Activated CD8-positive, alpha-beta T cell treated with anti-CD3 and anti-CD28 coated beads, Interleukin-2, amount 10 ng/mL, durations not matched to agents 7 days and 5 days (primary cell): ENCODE measurements at places on chromosomes 7 and 10. TPM values are rescaled to one million over a fixed set of nuclear protein-coding genes. Genes with fewer than 3 reads are reported as not detected.

GRCh38 chr10:125043841-125044658 lies 102.1 kb downstream of the ZRANB1 start:
- no peak overlapping the region for H3K27ac ChIP-seq
- H3K4me1 ChIP-seq: no peaks in the 10 kb centered on the region
- peaks cover 2% of the 10 kb centered on the region for H3K27me3 ChIP-seq
- no peak for DNase-seq
- H3K4me3 ChIP-seq: no peak overlapping the region

GRCh38 chr7:127983804-127984332 lies 47.4 kb downstream of the LRRC4 start:
- peaks cover 13% of the 10 kb centered on the region for H3K4me1 ChIP-seq
- no peaks in the 10 kb centered on the region for H3K27me3 ChIP-seq
- H3K4me3 ChIP-seq: no peak overlapping the region
- DNase-seq: no peak
- H3K27ac ChIP-seq: no peak overlapping the region

- H3K27me3 ChIP-seq: peaks cover 2% of the 10 kb centered on the region
- no peaks in the 10 kb centered on the region for H3K4me1 ChIP-seq
- DNase-seq: no peak
- no peak overlapping the region for H3K27ac ChIP-seq
- no peaks in the 10 kb centered on the region for H3K36me3 ChIP-seq
Observed at GRCh38 chr7:138127996-138128395, 51.7 kb downstream of the AKR1D1 start.

GRCh38 chr7:109967406-109967805 lies 1123.5 kb upstream of the LRRN3 start:
- no peak for DNase-seq
- H3K4me3 ChIP-seq: no peak overlapping the region
- no peak overlapping the region for H3K27ac ChIP-seq
- H3K36me3 ChIP-seq: no peaks in the 10 kb centered on the region
- H3K27me3 ChIP-seq: no peaks in the 10 kb centered on the region

DNA sequence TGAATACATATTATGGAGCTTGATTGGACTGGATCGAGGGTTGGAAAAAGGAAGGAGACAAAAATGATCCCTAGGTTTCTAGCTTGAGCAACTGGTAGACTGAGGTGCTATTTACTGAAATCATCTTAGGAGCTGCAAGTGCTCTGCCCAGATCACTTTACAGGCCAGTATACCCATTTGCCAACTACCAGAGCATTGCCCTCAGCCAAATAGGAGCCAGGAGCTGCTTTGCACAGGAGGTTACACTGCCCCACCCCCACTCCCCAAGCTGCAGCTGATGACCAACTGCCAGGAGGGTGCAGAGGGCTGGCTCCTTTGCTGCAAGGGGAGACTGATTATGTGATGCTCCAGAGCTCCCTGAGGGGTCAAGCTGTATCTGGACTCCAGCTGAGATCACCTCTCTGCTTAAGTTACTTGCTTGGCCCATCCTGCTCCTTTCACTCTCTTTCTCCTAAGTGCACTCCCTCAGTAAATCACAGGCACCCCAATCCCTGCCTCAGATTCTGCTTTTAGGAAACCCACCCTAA lies 275.4 kb downstream of the ZEB1 start:
- H3K4me1 ChIP-seq: no peaks in the 10 kb centered on the region
- DNase-seq: no peak
- H3K27me3 ChIP-seq: peaks cover 15% of the 10 kb centered on the region
- no peak overlapping the region for H3K4me3 ChIP-seq

DNA sequence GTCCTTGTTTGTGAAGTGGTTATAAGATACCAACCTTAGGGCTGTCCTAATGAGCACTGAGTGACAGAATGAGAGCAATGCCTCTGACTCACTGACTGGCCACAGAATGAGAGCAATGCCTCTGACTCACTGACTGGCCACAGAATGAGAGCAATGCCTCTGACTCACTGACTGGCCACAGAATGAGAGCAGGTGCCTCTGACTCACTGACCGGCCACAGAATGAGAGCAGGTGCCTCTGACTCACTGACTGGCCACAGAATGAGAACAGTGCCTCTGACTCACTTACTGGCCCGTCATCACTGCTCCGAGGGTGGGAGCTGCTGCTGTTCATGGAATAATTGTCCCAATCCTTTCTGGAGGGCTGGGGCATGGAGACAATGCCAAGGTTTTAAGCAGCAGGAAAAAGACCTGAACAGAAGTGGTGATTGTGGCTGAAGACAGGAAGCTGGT lies 265.2 kb upstream of the PPP2R2D start:
- no peaks in the 10 kb centered on the region for H3K36me3 ChIP-seq
- DNase-seq: no peak
- no peak overlapping the region for H3K4me3 ChIP-seq
- H3K4me1 ChIP-seq: no peaks in the 10 kb centered on the region
- no peak overlapping the region for H3K27ac ChIP-seq

GRCh38 chr7:1024331-1024841 lies 20.0 kb upstream of the GPR146 start:
- DNase-seq: no peak
- H3K27ac ChIP-seq: no peak overlapping the region
- H3K4me3 ChIP-seq: no peak overlapping the region
- H3K27me3 ChIP-seq: no peaks in the 10 kb centered on the region
- peaks cover 14% of the 10 kb centered on the region for H3K4me1 ChIP-seq
- H3K36me3 ChIP-seq: peaks cover 21% of the 10 kb centered on the region

DNA sequence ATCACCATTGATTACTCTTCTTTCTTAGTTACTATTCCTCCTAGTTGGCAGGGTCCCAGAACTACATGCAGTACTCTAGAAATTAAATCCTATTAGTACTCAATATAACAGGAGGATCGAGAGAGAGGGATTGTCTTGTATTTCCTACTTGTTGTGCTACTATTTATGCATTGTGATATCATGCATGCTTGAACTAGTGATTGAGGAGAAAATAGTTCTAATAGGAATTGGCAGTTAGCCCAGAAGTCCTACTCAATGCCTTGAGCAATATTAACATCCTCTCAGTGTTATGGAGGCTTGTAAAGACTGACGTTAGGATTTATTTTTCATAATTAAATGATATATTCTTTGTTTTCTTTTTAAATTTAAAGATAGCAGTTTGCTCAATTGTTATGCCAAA lies 67.4 kb downstream of the FOXP2 start:
- no peak overlapping the region for H3K4me3 ChIP-seq
- no peaks in the 10 kb centered on the region for H3K36me3 ChIP-seq
- no peaks in the 10 kb centered on the region for H3K4me1 ChIP-seq
- H3K27me3 ChIP-seq: no peaks in the 10 kb centered on the region
- DNase-seq: no peak
- no peak overlapping the region for H3K27ac ChIP-seq

- H3K4me1 ChIP-seq: no peaks in the 10 kb centered on the region
- no peak overlapping the region for H3K27ac ChIP-seq
- no peaks in the 10 kb centered on the region for H3K27me3 ChIP-seq
- no peak overlapping the region for H3K4me3 ChIP-seq
- DNase-seq: no peak
Observed at GRCh38 chr10:58644311-58644710, 131.6 kb downstream of the BICC1 start.

DNA sequence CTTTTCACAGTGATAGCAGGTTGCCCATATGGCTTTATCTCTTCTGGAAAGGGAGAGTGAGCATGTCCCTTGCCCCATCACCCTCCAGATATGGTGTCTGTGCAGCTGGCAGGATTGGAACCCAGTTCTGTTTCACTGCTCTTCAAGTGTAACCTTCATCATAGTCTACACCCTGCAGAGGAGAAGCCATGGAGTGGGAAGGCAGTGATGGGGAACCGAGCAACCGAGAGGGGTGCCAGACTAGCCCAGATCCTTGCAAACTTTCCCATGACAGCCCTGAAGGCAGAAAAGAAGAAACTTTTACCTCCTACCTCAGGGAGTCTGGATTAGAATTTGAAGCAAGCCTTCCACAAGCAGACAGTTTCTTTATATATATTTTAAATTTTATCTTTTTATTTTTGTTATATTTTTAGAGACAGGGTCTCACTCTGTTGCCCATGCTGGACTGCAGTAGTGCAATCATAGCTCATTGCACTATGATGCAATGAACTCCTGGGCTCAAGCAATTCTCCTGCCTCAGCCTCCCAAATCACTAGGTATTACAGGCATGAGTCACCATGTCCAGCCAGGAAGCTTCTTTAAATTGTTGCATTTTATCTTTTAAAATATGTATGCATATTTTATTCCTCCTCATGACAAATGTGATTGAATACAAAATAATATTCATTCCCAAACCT lies 133.3 kb downstream of the KCNMA1 start:
- H3K4me3 ChIP-seq: no peak overlapping the region
- H3K27me3 ChIP-seq: peaks cover 20% of the 10 kb centered on the region
- H3K27ac ChIP-seq: no peak overlapping the region
- no peak for DNase-seq

- H3K4me1 ChIP-seq: no peaks in the 10 kb centered on the region
- H3K4me3 ChIP-seq: no peak overlapping the region
- H3K27me3 ChIP-seq: peaks cover under 1% of the 10 kb centered on the region
- H3K36me3 ChIP-seq: no peaks in the 10 kb centered on the region
- H3K27ac ChIP-seq: no peak overlapping the region
Observed at GRCh38 chr7:101823596-101823995, 6.2 kb downstream of the CUX1 start.

- H3K36me3 ChIP-seq: no peaks in the 10 kb centered on the region
- H3K4me3 ChIP-seq: no peak overlapping the region
- peaks cover 22% of the 10 kb centered on the region for H3K4me1 ChIP-seq
- H3K27me3 ChIP-seq: peaks cover 73% of the 10 kb centered on the region
- H3K27ac ChIP-seq: no peak overlapping the region
Observed at GRCh38 chr10:3199488-3199887, 26.9 kb upstream of the PITRM1 start.

- H3K36me3 ChIP-seq: peaks cover 11% of the 10 kb centered on the region
- H3K4me3 ChIP-seq: peak within 1 kb of the TSS; percentile 88
- peaks cover 38% of the 10 kb centered on the region for H3K27me3 ChIP-seq
- H3K4me1 ChIP-seq: peaks cover 58% of the 10 kb centered on the region
Observed at GRCh38 chr10:101061624-101062231, at the start of gene KAZALD1. Gene KAZALD1 (plus strand): TSS chr10:101061989. CDS start chr10:101062593, 604 bp downstream.

DNA sequence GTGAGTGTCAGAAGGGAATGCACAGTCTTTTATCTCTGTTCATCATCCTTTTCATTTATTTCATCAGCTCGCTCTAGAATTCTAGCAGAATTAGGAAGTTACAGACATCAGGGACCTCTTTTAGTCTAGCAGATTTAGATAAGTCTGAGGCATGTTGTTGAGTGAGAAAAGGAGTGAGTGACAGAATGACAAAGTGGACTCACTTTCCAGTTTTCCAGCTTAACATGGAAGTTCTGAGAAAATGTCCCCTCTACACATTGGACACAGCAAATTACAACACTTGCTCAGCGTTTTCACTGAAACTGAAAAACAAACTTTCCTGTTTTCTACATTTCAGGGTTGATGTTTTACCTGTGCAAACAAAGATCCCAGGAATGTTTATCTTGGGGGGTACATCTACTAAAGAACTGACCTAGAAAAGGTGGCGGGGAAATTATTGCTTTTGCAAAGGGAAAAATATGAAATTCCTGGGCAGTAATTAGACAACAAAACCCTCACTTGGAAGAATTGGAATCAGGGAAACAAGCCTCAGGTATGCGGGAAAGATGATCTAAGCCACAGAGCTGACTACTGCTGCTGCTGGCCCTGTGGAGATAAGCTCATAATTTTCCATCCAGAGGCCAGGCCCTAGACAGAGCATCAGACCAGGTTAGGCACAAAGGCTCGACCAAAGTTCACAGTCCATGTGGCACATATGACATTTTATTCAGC lies 14.6 kb upstream of the CYP3A5 start:
- H3K36me3 ChIP-seq: peaks cover 2% of the 10 kb centered on the region
- DNase-seq: no peak
- no peak overlapping the region for H3K4me3 ChIP-seq
- no peak overlapping the region for H3K27ac ChIP-seq

- no peak for DNase-seq
- H3K27me3 ChIP-seq: no peaks in the 10 kb centered on the region
- H3K27ac ChIP-seq: no peak overlapping the region
- no peaks in the 10 kb centered on the region for H3K36me3 ChIP-seq
Observed at GRCh38 chr7:85520175-85520574, 333.3 kb upstream of the SEMA3D start.

DNA sequence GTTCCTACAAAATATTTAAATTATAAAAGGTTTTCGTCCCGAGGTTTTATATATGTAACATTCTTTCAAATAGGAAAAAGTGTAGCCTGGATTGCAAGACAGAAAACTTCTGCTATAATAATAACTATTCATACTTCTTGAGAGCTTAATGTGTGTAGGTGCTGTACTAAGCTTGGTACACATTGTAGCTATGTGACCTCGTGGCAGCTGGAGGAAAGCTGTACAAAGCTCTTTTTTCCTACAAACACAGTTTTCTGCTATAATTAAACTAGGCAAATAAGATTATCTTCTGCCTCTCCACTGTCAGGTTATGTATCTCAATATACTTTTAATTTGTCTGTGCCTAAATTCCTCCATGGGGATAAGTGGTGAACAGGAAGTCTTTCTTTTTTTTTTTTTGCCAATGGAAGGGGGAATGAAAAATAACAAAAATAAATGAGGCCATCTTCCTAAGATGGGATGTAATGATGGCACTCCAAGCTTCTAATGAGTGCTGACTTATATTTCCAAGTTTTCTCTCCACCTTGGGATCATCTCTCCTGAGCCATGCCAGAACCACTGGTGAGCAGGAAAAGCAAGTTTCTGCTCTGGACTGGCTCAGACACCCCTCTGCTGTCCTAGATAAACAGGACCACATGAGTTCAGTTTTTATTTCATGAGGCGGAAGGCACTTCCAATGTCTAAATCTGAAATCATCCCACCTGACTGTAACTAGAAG lies 9.9 kb downstream of the SGMS1 start:
- DNase-seq: no peak
- H3K27me3 ChIP-seq: no peaks in the 10 kb centered on the region
- H3K4me1 ChIP-seq: peaks cover 26% of the 10 kb centered on the region

DNA sequence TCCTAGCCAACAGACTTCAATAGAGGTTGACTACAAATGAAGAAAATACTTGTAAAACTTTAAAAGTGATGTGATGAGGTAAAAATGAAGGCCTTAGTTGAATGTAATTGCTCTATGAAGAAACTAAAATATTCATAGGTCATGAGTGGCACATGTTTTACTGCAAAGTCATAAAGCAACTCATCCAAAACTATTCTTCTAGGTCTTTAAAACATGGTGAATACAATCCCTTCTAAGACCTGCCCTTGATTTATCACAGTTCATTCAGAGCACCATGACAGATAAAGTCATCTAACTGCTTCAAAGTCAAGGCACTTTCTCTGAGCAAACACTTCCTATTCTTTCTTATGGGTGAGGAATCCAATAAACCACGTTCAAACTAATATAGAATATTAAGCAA lies 713.5 kb downstream of the SORCS1 start:
- H3K4me3 ChIP-seq: no peak overlapping the region
- H3K36me3 ChIP-seq: no peaks in the 10 kb centered on the region

PLA2G12B gene
- total RNA-seq: not detected

WNT8B gene
- 0.18 TPM for total RNA-seq

ASAH2B gene
- 3.3 TPM for total RNA-seq

ANKRD61 gene
- 0.26 TPM for total RNA-seq

CCL24 gene
- not detected for total RNA-seq

FAM25G gene
- total RNA-seq: not detected

ANKRD30A gene
- not detected for total RNA-seq

COX15 gene
- total RNA-seq: 39.3 TPM
